ENCODE measurements at places on chromosomes 16 and 17.

GRCh38 chr17:1928976-1929375, 96.2 kb downstream of the RTN4RL1 start:
- DNase-seq, result no peak

- no peak for DNase-seq
Observed at GRCh38 chr17:55155856-55156560, 108.8 kb upstream of the HLF start.

DNA sequence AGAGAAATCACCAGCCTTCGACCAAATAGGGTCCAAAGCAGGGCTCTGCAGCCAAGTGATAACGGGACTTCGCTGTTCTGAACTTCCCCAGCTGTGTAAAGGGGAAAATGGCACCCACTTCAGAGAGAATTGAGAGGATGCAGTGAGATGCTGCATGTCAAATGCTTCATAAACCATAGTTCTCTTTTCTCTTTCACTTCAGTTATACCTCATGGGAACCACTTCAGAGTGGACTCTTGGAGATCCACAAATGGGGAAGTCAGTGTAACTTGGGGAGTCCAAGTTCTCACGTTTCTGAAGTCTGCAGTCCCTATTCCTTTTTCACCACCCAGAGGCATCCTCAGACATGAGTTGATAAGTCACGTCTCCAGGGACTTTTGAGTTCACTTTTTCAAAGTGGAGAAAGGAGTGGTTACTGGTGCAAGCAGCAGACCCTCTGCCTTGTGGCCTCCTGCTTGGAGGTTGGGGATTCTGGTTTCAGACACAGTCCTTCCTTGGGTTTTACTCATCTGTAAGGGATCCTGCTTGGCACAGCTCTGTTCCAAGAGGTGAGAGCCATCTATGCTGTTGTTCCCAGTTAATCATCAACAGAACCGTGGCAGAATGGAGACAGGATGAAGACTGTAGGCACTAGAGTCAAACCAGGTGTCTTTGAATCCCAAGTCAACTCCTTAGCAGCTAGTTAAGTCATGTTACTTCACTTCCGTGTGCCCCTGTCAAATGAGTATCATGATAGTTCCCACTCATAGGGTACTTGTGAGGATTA, 123.4 kb upstream of the NOL11 start:
- no peak for DNase-seq

DNA sequence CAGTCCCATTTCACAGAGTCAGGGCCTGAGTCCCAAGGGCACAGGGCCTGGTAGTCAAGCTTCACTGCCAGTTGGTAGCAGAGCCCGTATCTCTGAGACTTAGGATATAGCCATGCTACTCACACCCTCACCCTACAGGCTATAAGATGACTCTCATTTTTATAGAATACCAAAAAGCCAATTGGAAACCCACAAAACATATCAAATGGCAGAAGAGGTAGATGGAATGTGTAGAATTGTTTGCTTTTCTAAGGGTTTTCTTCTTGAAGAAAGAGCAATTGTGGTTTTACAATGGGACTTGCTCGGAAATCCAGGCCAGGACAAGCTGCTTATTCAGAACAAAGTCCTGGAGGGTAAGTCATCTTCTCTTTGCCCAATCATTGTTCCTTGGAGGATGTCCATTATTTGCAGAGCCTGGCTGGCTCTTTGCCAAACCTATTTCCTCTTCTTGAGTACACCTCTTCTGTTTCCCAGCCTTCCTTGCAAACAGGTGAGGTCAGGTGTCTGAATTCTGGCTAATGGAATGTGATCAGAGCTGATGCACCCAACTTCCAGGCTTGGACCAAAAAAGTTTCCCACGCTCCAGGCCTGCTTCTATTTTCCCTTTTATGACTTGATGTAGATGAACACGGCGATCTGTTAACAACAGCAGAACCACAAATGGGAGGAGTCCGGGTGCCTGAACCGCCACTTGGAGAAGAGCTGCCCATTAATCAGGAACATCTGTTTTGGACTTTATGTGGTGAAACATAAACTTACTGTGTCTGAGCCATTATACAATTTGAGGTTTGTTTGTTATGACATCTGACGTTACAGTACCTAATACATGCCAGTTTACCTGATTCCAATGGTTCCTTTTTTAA, 16.9 kb upstream of the CCL22 start:
- DNase-seq, result no peak

DNA sequence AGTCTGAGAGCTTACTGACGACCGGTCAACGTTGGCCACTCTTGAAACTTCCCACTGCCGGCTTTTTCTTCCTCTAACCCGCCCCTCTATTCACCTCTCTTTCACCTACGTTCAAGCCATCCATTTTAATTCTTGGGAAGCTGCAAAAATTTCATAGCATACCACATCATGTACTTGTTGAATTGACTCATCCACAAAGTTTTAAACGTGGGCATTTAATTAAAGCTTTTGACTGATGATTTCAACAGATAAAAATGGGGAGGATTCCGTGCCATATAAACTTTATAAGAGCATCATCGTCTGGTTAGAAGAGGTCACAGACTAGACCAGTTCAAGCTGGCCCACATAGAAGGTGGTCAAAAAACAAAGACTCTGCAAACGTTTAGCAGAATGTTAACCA, 22.5 kb downstream of the VPS53 start:
- no peak for DNase-seq

GRCh38 chr17:65532101-65532890, 29.2 kb downstream of the AXIN2 start:
- peak; percentile 50 for DNase-seq

- no peak for DNase-seq
Observed at GRCh38 chr17:81664051-81664470, 2.3 kb downstream of the OXLD1 start.

GRCh38 chr17:78868391-78868790, 27.8 kb upstream of the USP36 start:
- DNase-seq, result no peak

DNA sequence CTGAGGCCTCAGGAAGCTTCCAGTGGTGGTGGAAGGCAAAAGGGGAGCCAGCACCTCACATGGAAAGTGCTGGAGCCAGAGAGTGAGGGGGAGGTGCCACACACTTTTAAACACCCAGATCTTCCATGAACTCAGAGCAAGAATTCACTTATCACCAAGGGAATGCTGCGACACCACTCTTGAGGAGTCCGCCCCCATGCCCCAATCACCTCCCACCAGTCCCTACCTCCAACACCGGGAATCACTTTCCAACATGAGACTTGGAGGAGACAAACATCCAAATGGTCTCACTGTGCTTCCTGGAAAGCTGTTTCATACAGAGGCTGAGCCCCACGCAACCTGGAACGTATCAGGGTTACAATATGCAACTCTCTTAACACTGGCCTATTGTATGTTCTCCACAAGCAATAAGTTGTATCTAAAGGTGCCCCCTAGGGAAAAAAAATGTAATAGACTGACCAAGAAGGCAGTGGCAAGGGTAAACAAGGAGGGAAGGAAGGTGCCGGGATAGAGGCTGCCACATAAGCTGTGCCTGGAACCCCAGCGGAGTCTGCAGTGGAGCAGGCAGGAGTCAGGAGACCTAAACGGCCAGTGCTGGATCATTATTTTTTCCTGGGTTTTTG, 106.7 kb upstream of the FOXF1 start:
- DNase-seq, result no peak

DNA sequence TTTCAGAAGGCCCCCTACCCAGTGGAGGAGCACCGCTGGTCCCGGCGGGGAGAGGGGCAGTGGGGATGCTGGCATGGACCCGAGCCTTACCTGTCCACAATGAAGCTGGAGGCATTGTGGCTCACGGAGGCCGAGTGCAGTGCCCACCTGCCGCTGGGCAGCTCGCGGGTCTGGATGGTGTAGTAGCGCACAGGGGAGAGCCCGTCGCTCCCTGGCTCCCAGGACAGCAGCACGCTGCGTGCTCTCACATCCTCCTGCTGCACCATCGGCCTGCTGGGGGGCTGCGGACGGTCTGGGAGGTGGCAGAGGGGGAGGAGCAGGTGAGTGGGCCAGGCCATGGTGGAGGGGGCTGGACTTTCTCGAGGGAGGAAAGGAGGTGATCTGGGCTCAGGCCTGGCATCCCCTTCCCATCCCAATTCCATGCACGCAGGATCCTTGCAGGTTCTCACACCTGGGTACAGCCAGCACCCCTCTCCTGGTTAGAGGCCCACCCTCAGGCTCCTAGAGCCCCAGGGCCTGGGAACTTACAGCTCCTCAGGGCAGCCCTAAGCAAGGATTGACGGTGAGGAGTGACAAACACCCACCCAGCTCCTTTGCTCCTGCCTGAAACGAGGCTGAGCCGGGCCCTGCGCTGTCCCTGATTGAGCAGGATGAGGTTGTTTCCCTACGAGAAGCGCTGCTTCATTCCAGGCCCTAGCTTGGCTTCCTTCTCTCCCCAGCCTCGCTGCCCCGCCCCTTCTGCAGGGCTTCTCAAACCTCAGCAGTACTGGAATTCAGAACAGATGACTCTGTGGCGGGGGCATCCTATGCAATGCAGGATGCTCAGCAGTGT, 76.2 kb upstream of the CDC42EP4 start:
- DNase-seq, result peak; percentile 65

- DNase-seq, result no peak
Observed at GRCh38 chr16:12203780-12204351, 227.3 kb downstream of the SNX29 start.

DNA sequence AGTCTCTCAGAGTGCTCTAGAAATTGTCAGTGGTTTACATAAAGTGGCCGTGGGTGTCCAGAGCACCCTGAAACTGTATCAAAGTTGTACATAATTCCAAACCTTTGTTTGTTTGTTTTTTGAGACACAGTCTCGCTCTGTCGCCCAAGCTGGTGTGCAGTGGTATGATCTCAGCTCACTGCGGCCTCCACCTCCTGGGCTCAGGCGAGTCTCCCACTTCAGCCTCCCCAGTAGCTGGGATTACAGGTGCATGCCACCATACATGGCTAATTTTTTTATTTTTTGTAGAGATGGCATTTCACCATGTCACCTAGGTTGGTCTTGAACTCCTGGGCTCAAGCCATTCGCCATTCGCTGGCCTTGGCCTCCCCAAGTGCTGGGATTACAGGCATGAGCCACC, 24.3 kb upstream of the ADGRG1 start:
- no peak for DNase-seq
